ENCODE measurements at places on chromosomes 12 and 14.

GRCh38 chr12:100382338-100382737 lies 25.5 kb downstream of the SLC17A8 start:
- H3K27me3 ChIP-seq: no peaks in the 10 kb centered on the region
- H3K36me3 ChIP-seq: no peaks in the 10 kb centered on the region
- no peaks in the 10 kb centered on the region for H3K4me1 ChIP-seq

GRCh38 chr14:105351920-105352851 lies 37.6 kb downstream of the PACS2 start:
- H3K36me3 ChIP-seq: no peaks in the 10 kb centered on the region
- peak; percentile 72 for DNase-seq
- H3K27me3 ChIP-seq: no peaks in the 10 kb centered on the region
- H3K4me1 ChIP-seq: no peaks in the 10 kb centered on the region

DNA sequence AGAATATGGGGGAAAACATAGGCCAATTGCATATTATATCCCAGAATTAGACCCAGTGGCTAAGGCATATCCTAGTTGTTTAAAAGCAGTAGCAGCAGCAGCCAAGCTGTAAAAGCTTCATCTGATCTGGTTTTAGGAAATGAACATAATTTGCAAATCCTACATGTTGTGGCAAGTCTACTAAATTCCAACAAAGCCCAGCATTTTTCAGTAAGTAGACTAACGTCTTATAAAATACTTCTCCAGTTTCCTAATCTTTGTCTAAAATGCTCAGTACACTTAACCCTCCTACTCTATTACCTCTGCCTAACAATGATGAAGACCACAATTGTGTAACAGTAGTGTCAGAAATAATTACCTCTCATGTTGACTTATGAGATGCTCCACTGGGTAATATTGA lies 70.9 kb upstream of the RERGL start:
- no peak for DNase-seq
- H3K4me1 ChIP-seq: no peaks in the 10 kb centered on the region
- no peaks in the 10 kb centered on the region for H3K27me3 ChIP-seq
- H3K36me3 ChIP-seq: no peaks in the 10 kb centered on the region

GRCh38 chr14:72942934-72943333 lies 16.7 kb downstream of the DCAF4 start:
- peaks cover 2% of the 10 kb centered on the region for H3K36me3 ChIP-seq
- H3K27ac ChIP-seq: no peak overlapping the region
- H3K27me3 ChIP-seq: no peaks in the 10 kb centered on the region
- H3K4me3 ChIP-seq: no peak overlapping the region

DNA sequence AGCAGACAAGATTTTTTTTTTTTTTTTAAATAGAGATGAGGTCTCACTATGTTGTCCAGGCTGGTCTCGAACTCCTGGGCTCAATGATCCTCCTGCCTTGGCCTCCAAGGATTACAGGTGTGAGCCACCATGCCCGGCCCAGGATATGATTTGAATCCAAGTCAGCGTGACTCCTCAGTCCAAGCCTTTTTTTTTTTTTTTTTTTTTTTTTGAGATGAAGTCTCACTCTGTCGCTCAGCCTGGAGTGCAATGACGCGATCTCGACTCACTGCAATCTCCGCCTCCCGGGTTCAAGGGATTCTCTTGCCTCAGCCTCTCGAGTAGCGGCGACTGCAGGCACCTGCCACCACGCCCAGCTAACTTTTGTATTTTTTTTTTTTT lies 6.9 kb downstream of the CABP1 start:
- no peak for DNase-seq
- H3K4me3 ChIP-seq: no peak overlapping the region
- peaks cover 8% of the 10 kb centered on the region for H3K4me1 ChIP-seq
- H3K27ac ChIP-seq: no peak overlapping the region
- H3K36me3 ChIP-seq: no peaks in the 10 kb centered on the region

- no peaks in the 10 kb centered on the region for H3K36me3 ChIP-seq
- H3K27ac ChIP-seq: no peak overlapping the region
- no peak for DNase-seq
- peaks cover 29% of the 10 kb centered on the region for H3K4me1 ChIP-seq
- no peaks in the 10 kb centered on the region for H3K27me3 ChIP-seq
Measured at GRCh38 chr14:95294834-95295599, 24.7 kb downstream of the CLMN start.

DNA sequence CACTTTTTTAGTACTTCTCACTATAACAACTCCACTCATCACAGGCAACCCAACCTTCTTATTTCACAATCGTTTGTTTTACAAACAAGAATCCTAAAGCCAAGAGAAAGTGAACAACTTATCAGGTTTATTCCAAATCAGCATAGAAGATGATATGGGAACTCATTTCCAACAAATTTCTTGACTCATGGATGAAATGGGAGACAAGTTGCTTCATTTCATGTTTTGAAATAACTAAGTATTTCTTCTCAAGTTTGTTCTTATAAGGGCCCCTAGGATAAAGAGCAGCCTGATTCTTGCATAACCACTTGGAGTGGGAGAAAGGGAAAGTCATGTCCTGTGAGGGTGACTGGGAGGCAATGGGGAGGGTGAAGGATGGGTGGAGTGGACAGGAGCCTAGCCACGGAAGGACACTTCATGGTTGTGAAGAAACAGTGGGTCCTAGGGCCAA lies 168.3 kb downstream of the DUSP6 start:
- H3K4me3 ChIP-seq: no peak overlapping the region
- H3K36me3 ChIP-seq: no peaks in the 10 kb centered on the region
- no peak overlapping the region for H3K27ac ChIP-seq
- no peak for DNase-seq

GRCh38 chr12:119178544-119179334 lies at the start of gene HSPB8:
TSS of gene HSPB8 (plus strand) at chr12:119178931. CDS start at chr12:119179313, 382 bp downstream.
- peaks cover 16% of the 10 kb centered on the region for H3K4me1 ChIP-seq
- peak; percentile 69 for DNase-seq
- no peaks in the 10 kb centered on the region for H3K36me3 ChIP-seq
- H3K27me3 ChIP-seq: no peaks in the 10 kb centered on the region

GRCh38 chr12:96486751-96487613 lies 2.4 kb upstream of the CFAP54 start:
- H3K4me3 ChIP-seq: no peak overlapping the region
- H3K27ac ChIP-seq: no peak overlapping the region
- 0 out of 2 replicates have a peak, but pooled peaks cover 3% of the 10 kb centered on the region for H3K4me1 ChIP-seq
- H3K36me3 ChIP-seq: no peaks in the 10 kb centered on the region
- no peaks in the 10 kb centered on the region for H3K27me3 ChIP-seq

GRCh38 chr14:28783664-28784063 lies 17.1 kb downstream of the FOXG1 start:
- H3K27me3 ChIP-seq: peaks cover 2% of the 10 kb centered on the region
- no peak overlapping the region for H3K4me3 ChIP-seq
- no peaks in the 10 kb centered on the region for H3K36me3 ChIP-seq
- H3K4me1 ChIP-seq: no peaks in the 10 kb centered on the region
- H3K27ac ChIP-seq: no peak overlapping the region

- H3K27me3 ChIP-seq: no peaks in the 10 kb centered on the region
- H3K4me3 ChIP-seq: no peak overlapping the region
- no peak for DNase-seq
Measured at GRCh38 chr12:22044391-22044790, 1.6 kb upstream of the CMAS start.

- no peak overlapping the region for H3K27ac ChIP-seq
- no peaks in the 10 kb centered on the region for H3K36me3 ChIP-seq
- no peaks in the 10 kb centered on the region for H3K27me3 ChIP-seq
Measured at GRCh38 chr12:127625176-127625771, 641.7 kb upstream of the TMEM132C start.

Data from Panc1 (cell line).